ENCODE measurements at places on chromosomes 5 and 9. TPM values are rescaled to one million over a fixed set of nuclear protein-coding genes. Genes with fewer than 3 reads are reported as not detected.

OTULINL gene
- polyA plus RNA-seq = 10.3 TPM

GRCh38 chr9:76417394-76417793, 23.2 kb upstream of the RFK start:
- no peak for DNase-seq

DNA sequence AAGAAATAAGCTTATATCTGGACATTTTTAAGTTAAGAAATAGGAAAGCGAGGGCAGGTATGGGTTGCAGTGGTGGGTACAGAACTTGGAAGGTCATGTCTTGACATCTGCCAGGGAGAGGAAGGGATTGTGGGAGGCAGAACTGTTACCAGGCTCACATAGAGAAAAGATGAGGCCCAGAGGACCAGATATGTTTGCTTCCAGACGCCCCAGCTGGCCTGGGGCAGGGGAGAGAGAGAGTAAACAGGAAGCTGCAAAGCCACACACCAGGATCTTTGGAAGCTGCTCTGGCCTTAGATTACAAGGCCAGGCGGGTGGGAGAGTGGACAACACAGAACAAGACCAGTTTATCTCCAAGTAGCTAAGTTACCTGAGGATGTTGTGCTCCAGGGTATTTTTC, 71.2 kb downstream of the MARCHF11 start:
- no peak for DNase-seq

GRCh38 chr5:36108758-36109460, 42.2 kb upstream of the UGT3A2 start:
- DNase-seq = no peak

DNA sequence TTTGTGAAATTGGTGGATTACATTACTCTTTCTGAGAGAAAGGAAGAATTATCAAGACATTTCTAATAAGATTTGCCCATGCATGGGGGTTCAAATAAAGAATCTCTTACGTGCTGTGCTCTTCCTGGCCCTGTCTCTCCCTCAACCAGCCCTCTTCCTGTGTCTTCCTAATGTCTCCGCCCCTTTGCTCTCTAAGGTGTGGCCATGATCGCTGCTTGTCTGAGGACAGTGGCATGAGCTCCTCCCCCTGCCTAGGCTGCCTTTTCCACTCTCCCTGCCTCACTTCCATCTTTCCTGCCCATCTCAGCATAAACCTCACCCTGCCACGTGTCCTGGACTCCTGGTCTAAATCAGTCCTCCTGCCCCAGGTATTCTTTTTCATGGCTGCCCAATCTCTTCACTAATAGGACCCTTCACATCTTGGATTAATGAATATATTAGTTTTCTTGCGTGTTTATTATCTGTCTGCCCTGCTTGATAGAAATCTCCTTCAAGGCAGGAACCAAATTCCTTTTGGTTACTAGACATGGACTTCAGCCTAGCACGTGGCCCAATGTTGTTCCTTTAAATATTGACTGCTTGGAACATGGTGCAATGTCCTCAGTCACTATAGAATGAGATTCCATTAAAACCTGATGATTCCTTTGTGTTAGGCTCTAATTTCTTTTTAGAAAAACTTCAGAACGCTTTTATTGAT, 122.3 kb downstream of the MTRR start:
- DNase-seq = no peak

Measured in left renal cortex interstitium (tissue), 4 donors.